ENCODE measurements at places on chromosomes 4 and X.

DNA sequence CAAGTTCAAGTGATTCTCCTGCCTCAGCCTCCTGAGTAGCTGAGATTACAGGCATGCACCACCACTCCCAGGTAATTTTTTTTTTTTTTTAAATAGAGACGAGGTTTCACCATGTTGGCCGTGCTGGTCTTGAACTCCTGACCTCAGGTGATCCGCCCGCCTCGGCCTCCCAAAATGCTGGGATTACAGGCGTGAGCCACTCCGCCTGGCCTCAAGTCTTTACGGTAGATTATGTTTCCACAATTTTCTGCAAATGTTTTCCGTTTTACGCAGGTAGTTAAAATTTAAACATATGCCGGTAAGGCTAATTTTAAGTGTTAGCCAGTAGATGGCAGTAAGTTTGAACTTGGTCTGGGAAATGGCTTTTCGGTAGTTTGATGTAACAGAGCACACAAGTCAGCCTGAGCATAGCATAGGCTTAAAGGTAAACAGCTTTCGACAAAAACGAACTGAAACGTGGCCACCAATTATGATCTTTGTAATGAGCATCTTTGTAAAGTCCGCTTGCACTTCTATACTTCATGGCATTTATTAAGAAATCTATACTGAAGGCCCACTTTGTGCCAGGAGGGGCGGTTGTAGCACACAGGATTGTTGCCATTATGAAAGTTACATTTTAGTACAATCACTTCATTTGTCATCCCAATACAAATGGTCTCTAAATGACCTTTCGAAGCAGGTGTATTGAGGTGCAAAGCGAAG is 31.1 kb downstream of the CCKAR start:
- no peak for DNase-seq

DNA sequence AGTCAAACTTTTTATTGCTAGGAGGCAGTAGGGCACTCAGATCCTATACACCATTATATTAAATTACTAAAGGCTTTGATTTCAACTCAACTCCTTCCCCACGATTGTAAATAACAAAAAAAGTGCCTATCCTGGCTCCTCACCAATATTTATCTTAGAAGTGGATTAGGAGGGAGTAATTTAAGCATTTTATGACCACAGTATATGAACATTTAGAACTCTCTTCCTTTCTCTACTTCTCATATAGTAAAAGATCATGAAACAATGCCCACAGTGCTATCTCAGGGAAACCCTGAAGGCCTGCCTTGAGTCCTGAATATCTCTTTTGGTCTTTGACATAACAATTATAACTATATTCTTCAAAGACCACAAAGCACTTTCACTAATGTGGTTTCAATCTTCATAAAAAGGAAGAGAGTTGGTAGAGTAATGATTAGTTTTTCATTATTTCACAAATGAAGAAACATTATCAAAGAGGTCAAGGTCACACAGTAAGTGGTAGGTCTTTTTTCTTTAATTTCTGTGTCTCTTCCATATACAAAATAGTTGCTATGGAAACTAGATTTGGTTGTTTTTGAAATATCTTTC is 29.1 kb upstream of the ADH1C start:
- no peak for DNase-seq

DNA sequence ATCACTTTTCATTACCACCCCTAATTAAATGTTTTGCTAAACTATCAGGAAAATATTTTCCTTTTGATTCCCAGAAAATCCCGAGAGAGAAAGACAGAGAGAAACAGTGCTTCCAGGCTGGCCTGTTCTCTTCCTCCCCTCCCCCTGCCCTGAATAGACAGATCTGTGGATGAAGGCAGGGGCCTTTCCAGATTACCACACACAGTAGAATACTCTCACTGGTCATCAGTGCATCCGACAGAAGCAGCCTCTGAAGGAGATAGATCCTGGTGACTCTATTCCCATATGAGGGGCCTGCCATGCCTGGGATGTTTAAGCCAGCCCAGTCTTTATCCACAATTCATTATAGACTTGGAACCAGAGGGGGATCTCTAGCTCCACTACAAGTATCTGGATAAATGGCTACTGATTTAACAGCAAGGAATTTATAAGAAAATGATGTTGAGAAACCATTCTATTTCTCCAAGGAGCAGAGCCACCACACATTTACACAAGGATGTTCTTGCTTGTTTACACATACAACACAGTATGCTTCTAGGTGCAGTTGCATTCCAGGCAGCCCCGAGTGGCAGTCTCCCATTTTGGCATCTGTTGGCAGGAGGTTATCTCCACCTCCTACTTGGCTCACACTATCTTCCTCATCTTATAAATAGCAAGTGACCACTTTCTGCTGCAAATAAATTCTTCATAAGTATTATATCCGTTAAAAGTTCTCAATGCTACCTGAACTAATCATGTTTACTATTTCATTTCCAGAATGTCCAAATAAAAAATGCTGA is 115.8 kb downstream of the HS6ST2 start:
- DNase-seq = no peak

DNA sequence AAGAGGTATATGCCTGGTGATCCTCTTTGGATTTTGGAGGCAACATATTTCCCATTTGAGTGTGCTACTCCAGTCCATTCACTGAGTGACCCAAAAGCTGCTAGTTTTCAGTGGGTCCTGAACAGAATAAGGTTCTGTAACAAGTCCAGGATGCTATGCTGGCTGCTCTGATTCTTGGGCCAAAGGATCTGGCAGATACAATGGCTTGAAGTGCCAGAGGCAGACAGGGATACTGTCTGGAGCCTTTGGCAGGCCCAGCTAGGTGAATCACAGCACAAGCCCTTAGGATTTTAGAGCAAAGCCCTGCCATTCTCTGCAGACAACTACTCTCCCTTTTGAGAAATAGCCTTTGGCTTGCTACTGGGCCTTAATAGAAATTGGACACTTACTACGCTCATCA is 40.6 kb downstream of the DCHS2 start:
- DNase-seq = no peak

- DNase-seq = no peak
Observed at GRCh38 chr4:142262956-142263355, 583.1 kb downstream of the INPP4B start.

DNA sequence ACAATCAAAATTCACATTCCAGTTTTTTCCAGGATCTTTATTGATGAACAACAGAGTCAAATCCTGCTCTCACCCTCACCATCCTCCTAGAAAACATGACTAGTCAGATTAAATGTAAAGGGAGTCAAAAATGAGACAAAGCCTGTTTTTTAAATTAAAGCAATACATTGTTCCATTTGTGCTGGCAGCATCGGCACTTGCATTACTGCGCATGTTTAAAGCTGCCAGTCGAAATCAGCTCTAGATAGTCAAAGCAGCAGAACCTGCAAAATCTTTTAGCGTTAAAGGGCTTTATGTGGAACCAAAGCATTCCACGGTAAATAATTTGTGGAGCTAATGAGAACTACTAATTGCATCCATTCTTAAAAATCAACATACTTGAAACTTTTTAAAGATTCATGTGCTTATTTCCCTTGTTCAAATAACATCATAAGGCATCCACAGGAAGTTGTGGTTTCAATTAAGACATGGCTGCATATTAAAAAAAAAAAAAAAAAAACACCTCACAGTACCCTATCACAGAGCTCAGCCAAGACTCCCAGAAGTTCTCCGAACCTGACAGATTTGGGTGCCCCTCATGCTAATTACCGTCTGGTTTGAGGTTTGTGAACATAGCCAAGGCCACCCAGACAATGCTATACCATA is 82.2 kb downstream of the SH3KBP1 start:
- no peak for DNase-seq

DNA sequence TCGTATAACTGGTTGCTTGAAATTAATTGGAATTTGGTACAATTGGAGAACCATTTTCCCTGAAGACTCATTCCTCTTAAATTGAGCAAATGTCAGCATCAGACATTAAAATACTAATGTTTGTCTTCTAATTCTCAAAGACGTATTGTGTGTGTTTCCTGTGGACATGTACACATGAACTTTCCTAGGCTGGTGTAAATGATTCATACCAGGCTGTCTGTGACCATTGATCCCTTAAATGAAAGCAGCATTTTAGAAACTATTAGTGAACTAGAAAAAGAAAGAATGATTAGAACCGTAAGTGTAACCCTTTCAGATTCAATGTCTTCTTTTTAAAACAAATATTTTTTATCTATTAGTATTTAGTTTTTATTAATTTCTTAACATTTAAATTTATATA is 332.9 kb downstream of the PPP3CA start:
- no peak for DNase-seq

DNA sequence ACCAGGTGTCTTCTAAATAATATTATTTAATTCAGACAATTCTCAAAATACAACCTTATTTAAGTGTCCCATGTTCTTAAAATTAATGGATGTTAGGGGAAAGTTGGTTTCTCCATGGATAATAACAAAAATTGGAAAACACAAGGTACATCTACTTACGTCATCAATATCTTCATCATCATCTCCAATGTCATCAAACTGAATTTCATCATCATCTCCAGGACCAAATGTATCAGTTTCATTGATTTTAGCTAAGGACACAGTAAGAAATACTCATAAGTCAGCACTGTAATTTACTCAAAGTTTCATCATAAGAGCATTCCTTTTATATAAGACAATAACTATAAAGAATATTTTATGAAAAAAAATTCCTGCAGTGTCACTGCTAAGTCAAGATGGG is 11.3 kb downstream of the EIF1AX start:
- DNase-seq = no peak

DNA sequence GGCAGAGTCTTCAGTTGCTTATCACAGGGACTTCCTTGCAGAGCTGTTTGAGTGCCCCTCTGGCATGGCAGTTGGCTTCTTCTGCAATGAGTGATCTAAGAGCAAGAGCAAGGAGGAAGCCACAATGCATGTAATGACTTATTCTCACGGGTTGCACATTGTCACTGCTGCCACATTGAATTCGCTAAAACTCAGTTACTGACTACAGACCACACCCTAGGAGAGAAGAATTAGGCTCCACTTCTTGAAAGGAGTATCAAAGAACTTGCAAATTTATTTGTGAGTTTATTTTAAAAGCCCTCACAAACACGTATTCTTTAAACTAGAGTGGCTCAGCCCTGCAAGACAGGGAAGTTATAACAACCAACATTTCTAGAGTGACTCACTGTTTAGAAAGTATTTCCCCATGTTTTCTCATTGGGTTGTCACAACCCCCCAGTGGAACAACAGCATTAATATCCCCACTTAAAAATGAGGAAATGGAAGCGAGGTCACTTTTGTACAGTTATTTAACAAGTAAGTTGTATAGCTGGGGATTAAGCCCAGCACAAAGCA is 32.4 kb upstream of the RBPJ start:
- DNase-seq = no peak

GRCh38 chrX:12974305-12974795 is 560 bp upstream of the TMSB4X start:
- no peak for DNase-seq

DNA sequence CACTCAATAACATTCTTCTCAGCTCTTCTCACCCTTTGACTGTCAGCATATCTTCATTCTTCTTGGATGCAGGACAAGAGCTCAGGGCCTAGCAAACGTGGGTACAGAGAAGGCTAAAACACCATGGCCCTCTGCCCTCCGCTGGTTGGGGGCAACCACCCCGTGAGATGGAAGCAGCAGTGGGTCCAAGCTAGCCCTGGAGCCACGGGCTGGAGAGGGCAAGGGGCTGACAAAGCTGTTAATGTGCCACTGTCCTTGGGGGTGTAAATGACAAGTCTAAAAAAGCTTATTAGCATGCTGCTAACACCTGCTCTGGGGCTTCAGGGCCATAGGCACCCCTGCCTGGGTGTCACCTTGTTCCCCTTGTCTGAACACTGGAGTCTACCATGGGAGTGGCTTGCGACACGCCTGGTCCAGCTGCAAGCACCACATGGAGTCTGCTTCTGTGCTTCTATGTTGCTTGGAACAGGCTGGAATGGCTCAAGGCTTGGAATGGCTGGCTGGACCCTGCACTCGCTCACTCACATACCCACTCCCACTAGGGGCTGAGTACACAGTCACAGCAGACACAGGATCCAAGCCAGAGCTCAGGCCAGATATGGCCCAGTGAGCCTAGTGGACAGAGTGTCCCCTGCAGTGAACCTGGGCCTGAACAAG is 246.0 kb downstream of the PCDH10 start:
- no peak for DNase-seq
